Cardiac muscle cell (in vitro differentiated cells and primary cell): ENCODE measurements at places on chromosomes 3 and 15. TPM values are rescaled to one million over a fixed set of nuclear protein-coding genes. Genes with fewer than 3 reads are reported as not detected.

GRCh38 chr3:43786526-43787305 is 96.0 kb downstream of the ABHD5 start:
- no peak overlapping the region for H3K27ac ChIP-seq
- H3K4me1 ChIP-seq = no peaks in the 10 kb centered on the region
- DNase-seq = no peak
- peaks cover 10% of the 10 kb centered on the region for H3K27me3 ChIP-seq
- no peaks in the 10 kb centered on the region for H3K36me3 ChIP-seq

The MME gene
- total RNA-seq = 2.4 and 5.5 TPM in 2 replicates

DNA sequence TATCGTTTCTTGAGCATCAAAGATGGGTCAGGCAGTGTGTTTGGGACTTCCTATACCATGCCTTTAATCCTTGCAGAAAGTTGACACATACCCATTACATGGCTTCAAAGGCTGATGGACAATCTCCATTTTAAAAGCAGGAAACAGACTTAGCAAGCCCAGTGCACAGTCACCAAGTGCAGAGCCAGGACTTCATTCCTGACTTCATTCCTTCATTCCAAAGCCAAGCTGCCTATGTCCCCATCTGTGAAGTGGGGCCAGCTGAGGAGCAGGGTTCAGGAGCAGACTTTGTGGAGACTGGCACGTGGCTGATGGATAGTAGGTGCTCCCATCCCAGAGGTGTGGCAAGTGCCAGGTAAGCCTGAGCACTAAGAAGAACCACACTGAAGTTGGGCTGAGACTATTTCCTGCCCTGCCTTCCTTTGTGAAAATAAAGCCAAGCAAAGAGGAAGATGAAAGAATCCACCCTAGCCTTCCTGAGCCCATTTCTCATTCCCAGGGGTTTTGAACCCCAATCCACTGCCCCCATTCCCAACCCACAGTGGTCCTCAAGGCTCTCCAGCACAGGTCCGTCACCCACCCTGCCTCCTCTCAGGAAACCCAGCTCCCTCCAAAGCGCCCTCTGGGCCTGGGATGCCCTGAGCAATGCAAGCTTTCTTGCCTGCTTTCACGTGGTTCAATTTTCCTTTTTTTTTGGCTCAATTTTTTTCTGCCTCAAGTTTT is 1.8 kb downstream of the CX3CR1 start:
- no peaks in the 10 kb centered on the region for H3K36me3 ChIP-seq
- no peak overlapping the region for H3K4me3 ChIP-seq
- no peak for DNase-seq
- H3K27ac ChIP-seq = no peak overlapping the region
- H3K27me3 ChIP-seq = no peaks in the 10 kb centered on the region

The IGSF11 gene
- total RNA-seq = 0.74 and 2.0 TPM in 2 replicates

The VGLL3 gene
- total RNA-seq = 0.04 and 0.06 TPM in 2 replicates

GRCh38 chr3:157319672-157320071 is 117.0 kb upstream of the PTX3 start:
- no peak overlapping the region for H3K27ac ChIP-seq
- no peak overlapping the region for H3K4me3 ChIP-seq
- H3K27me3 ChIP-seq = no peaks in the 10 kb centered on the region
- H3K36me3 ChIP-seq = no peaks in the 10 kb centered on the region
- H3K4me1 ChIP-seq = no peaks in the 10 kb centered on the region
- no peak for DNase-seq

- no peaks in the 10 kb centered on the region for H3K27me3 ChIP-seq
- no peak for DNase-seq
- H3K4me3 ChIP-seq = no peak overlapping the region
- H3K36me3 ChIP-seq = no peaks in the 10 kb centered on the region
These were observed 149.0 kb downstream of the SERPINI1 start for GRCh38 chr3:167884481-167884880.

- H3K27me3 ChIP-seq = no peaks in the 10 kb centered on the region
- H3K36me3 ChIP-seq = no peaks in the 10 kb centered on the region
- H3K27ac ChIP-seq = no peak overlapping the region
- no peak overlapping the region for H3K4me3 ChIP-seq
- H3K4me1 ChIP-seq = no peaks in the 10 kb centered on the region
These were observed 8.2 kb upstream of the GRIP2 start for GRCh38 chr3:14548321-14548729.

- no peaks in the 10 kb centered on the region for H3K4me1 ChIP-seq
- no peak overlapping the region for H3K27ac ChIP-seq
- H3K36me3 ChIP-seq = no peaks in the 10 kb centered on the region
- no peak overlapping the region for H3K4me3 ChIP-seq
- no peaks in the 10 kb centered on the region for H3K27me3 ChIP-seq
These were observed 49.0 kb upstream of the GOLGA8J start for GRCh38 chr15:30033763-30034162.

DNA sequence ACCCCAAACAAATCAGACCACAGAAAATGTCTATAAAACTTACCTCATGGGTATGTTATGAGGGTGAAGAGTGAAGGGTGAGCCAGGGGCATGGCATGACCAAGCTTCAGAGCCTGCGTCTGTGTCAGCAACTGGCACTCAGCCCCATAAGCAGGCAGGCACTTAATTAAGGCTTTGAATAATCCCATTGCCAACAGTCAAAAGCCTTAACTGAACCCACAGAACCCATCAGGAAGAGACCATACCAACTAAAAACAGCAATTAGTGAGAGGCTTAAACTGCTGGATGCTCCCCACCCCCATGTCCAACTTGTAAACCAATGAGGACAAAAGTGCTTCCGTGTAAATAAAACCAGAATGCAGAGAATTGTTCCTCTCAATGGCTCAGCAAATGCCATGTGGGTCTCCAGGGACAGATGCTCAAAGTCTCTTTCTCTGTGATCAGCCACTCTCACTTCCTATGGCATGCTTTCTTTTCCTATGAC is 126.0 kb downstream of the MYLK start:
- DNase-seq = no peak
- no peak overlapping the region for H3K4me3 ChIP-seq
- no peaks in the 10 kb centered on the region for H3K36me3 ChIP-seq

The MCTP2 gene
- total RNA-seq = 0.83 TPM in 1 of 2 replicates, not detected in the other

The UCN2 gene
- 0.81 and 1.1 TPM in 2 replicates for total RNA-seq

GRCh38 chr3:64120876-64121275 is 97.6 kb upstream of the PSMD6 start:
- H3K27ac ChIP-seq = no peak overlapping the region
- no peak for DNase-seq
- no peaks in the 10 kb centered on the region for H3K36me3 ChIP-seq

The RUBCN gene
- 32.2 and 46.2 TPM in 2 replicates for total RNA-seq

- no peaks in the 10 kb centered on the region for H3K27me3 ChIP-seq
- no peaks in the 10 kb centered on the region for H3K36me3 ChIP-seq
- H3K4me1 ChIP-seq = no peaks in the 10 kb centered on the region
- H3K4me3 ChIP-seq = no peak overlapping the region
- no peak for DNase-seq
These were observed 37.9 kb downstream of the CMTM8 start for GRCh38 chr3:32276279-32276841.

- no peak for DNase-seq
- H3K4me1 ChIP-seq = no peaks in the 10 kb centered on the region
- no peak overlapping the region for H3K4me3 ChIP-seq
- H3K27ac ChIP-seq = no peak overlapping the region
- H3K27me3 ChIP-seq = no peaks in the 10 kb centered on the region
- H3K36me3 ChIP-seq = no peaks in the 10 kb centered on the region
These were observed 384.2 kb downstream of the CGGBP1 start for GRCh38 chr3:87674397-87675161.

- no peak for DNase-seq
- no peaks in the 10 kb centered on the region for H3K36me3 ChIP-seq
- H3K4me1 ChIP-seq = peaks cover 5% of the 10 kb centered on the region
- no peak overlapping the region for H3K4me3 ChIP-seq
- H3K27ac ChIP-seq = no peak overlapping the region
- H3K27me3 ChIP-seq = no peaks in the 10 kb centered on the region
These were observed 477.4 kb downstream of the AGBL1 start for GRCh38 chr15:86557018-86557550.

DNA sequence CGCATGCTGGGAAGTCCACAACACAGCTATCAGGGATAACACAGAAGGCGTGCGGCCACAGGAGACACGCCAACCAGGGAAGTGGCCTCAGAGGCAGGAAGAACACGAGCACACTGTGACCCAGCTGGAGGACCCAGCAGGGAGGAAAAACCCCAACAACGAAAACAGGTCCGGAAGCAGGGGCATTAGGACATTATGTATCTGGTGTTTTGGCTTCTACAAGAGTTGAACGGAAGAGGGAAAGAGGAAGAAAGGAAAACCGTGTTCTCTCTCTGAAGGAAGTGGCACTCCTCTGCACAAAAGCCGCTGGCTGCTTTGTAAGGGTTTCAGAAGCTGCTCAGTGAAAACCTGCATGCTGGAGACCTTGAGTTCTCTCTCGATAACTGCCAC is 61.8 kb downstream of the HACD2 start:
- DNase-seq = no peak
- H3K27ac ChIP-seq = peak overlapping the region; percentile 78

The KNG1 gene
- not detected in 2 replicates for total RNA-seq

The DENND6A gene
- total RNA-seq = 10.4 and 13.8 TPM in 2 replicates

The ROBO2 gene
- total RNA-seq = 39.4 and 47.1 TPM in 2 replicates

- no peaks in the 10 kb centered on the region for H3K4me1 ChIP-seq
- H3K4me3 ChIP-seq = no peak overlapping the region
- no peak for DNase-seq
- H3K27ac ChIP-seq = no peak overlapping the region
- no peaks in the 10 kb centered on the region for H3K36me3 ChIP-seq
- peaks cover 5% of the 10 kb centered on the region for H3K27me3 ChIP-seq
These were observed 136.0 kb downstream of the ATP10A start for GRCh38 chr15:25727116-25727515.

DNA sequence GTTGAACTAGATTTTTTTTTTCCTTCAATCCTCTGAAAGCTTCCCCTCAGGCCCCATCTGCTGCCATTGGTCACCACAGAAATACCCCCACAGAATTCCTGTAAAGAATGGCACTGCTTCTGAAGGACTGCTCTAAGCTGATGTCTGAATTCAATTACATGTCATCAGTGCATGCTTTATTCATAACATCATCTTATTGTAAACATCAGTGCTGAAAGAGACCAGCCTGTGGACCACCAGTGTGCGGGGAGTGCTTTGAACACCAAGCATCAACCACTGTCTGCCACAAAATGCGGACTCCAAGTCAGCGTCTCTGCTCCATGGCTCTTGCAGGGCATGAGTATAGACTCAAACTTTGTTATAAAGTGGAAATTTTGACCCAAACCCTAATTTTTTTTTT is 11.6 kb downstream of the PHLDB2 start:
- no peak for DNase-seq
- peaks cover 17% of the 10 kb centered on the region for H3K4me1 ChIP-seq
- no peaks in the 10 kb centered on the region for H3K36me3 ChIP-seq
- H3K4me3 ChIP-seq = no peak overlapping the region
- H3K27ac ChIP-seq = no peak overlapping the region

GRCh38 chr3:32531010-32531647 is 28.5 kb upstream of the CMTM6 start:
- H3K4me3 ChIP-seq = no peak overlapping the region
- no peaks in the 10 kb centered on the region for H3K4me1 ChIP-seq
- no peak for DNase-seq

The RBMS3 gene
- total RNA-seq = 17.5 and 20.8 TPM in 2 replicates
